ENCODE measurements at places on chromosomes 12 and 14.

DNA sequence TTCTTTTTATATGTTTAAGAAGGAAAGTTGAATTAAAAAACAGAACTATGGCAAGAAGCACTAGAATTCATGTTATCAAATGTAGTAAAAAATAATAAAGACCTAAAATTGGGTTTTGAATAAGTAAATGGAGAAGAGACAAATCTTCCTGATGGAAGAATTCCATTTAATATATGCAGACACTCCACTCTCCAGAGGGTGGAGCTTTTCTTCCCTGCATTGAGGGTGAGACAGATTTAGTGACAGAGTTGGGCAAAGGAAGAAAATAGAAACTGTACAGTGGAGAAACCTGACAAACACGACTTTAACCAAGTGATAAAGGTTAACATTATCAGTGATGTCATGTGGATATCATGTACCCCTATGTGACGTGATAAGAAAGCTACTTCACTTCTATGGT is 217.6 kb downstream of the PRKD1 start:
- no peak for DNase-seq

DNA sequence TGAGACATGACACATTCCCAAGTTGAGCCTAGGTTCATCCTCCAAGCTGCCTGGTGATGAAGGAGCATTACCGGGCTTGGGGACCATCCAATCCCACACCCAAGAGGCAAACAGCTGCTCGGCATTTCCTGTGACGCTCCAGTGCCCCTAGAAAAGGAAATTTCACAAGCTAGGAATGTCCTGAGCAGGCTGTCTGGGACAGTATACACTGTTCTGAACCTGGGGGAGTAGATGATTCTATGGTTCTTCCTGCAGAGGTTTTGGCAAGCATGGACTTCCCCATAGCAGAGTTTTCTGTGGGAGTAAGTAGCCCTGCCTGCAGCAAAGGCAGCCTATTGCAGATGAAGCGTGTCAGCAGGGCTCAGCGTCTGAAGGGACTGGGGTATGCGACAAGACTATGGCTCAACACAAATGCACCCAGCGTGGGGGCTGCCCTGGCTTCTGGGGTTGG is 47.4 kb upstream of the SRSF5 start:
- peak; percentile 33 for DNase-seq

GRCh38 chr12:72297666-72298065 is 25.5 kb downstream of the TRHDE start:
- DNase-seq: no peak

DNA sequence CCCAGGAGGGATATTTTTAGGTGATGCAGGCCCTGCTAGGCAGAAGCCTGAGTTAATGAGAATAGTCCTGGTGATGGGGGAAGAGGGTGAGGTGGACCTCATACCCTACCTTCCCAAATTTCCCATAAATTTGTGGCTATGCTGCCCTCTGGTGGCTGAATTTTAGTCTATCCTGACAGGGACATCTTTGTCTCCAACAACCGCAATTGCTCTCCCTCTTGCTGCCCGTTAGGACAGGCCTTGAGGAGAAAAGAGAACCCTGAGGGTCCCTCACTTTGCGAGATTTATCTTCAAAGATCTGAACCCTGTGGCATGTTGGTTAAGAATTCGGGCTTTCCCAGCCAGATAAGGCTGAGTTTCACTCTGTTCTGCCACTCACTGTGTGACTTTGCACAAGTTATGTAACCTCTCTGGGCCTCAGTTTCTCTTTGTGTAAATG is 9.8 kb upstream of the ZNF385A start:
- DNase-seq: peak; percentile 80

GRCh38 chr12:82671673-82672195 is 15.0 kb upstream of the TMTC2 start:
- no peak for DNase-seq

DNA sequence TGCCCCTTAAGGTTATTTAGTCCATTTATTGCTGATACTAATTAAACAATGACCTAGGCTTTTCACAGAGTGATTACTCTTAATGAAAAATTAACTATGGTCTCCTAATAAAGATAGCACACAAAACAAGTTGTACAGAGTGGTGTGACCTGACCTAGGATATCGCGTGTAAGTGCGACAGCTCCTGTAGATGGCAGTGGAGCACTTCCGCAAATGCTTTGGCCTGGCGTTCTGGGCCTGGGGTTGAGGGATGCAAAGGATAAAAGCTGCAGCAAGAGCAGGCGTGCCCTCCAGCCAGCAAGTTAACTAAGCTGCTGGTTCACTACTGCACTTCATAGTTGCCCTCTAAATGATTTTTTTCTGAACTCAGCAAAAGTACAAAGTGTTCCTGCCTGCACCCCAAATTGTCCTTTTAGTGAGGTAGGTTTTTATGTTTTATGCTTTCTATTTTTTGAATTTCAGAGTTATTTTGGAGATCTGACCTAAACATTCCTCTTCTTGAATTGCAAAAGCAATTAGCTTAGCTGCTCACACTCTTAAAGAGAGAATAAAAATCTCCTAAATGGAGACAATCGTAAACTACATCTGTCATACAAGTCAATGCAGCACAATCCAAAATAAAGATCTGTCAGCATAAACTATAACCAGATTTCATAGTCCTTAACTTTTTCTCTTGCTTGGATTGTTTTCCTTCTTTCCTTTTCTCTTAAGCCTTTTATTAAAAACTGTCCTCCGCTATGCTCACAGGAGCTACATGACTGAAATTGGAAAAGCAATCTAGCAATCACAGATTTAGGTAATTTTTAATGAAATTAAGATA is 379.6 kb downstream of the LRIG3 start:
- DNase-seq: peak; percentile 84

DNA sequence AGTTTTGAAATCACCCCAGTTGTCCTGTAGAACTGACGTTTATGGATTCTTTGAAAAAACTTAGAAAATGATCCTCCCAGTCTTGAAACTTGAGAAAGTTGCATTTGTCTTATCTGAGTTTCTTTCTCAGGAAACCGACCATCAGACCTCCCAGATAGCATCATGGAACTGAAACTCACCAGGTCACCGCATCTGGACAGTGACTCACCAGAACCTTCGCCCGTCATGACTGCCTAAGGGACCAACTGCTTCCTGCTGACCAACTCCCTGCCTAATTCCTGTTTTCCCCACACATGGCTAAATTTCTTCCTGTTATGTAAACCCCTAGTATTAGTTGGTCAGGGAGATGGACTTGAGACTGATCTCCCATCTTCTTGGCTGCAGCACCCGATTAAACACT is 175.7 kb downstream of the RIMBP2 start:
- DNase-seq: no peak

DNA sequence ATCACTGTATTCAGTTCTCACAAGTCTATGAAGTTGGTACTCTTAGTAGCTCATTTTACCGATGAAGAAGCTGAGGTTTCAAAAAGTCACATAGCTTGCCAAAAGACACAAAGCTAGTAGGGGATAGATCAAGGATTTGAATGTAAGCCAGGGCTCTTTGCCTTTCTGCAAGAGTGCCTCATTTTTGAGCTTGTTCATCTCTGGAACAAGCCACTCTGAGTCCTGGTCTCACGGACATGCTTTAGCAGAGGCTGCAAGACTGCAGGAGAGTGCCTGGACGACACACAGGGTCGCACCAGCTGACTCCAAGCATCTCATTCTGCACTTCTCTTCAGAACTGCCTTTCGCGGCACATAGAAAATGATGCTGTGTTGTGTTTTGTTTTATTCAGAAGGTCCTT is 3.7 kb downstream of the NUAK1 start:
- no peak for DNase-seq

DNA sequence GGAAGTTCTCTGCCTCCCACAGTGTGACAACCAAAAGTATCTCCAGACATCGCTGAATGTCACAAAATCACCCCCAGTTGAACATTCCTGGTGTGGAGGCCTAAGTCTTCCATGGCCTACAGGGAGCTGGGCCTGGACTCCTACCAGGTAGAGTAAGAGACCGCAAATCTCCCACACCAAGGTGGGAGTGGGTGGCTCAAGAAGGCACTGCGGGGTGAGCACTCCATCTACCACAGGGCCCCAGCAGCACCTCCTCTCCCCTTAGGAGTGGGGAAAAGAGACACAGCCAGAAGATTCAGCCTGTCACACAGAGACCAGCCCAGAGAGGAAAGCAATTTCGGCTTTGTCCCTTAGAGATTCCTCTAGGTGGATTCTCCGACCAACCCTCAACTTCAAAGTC is 25.5 kb downstream of the LRTM2 start:
- DNase-seq: no peak

DNA sequence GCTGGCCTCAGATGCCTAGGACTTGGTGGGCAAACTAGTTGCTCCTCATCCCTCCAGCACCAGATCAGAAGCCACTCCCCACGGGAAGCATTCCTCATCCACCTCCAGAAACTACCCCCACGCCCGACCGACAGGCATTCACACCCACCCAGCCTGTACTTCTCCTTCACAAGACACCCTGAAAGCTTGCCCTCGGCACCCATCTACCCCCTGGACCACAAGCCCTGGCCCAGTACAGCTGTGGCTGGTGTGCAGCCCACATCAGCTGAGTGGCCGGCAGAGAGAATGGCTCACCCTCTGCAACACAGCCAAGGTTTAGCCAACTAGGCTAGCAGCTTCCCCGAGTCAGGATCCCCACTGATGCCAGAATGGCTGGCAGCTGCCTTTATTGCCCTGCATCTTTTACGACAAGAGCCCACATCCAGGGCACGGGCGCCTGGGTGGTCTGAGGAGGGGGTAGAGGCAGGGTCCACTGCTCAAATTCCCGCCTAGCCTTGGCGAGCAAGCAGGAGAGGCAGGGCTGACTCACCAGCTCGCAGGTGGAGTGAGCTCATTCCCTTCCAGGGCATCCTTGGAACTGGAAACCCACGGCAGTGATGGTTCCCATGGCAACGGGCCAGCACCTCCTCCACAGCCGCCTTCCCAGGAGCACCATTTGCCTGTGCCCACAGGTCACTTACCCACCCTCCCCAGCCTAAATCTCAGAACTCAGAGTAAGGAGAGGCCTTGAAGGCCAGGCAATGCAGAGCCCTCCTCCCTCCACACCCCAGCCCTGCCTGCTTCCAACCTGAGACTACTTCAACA is 17.1 kb downstream of the ACTN1 start:
- peak; percentile 63 for DNase-seq

- no peak for DNase-seq
Observed at GRCh38 chr14:34372786-34373185, 89.3 kb downstream of the SPTSSA start.

- DNase-seq: no peak
Observed at GRCh38 chr14:86997271-86997670, 995.7 kb downstream of the GALC start.

DNA sequence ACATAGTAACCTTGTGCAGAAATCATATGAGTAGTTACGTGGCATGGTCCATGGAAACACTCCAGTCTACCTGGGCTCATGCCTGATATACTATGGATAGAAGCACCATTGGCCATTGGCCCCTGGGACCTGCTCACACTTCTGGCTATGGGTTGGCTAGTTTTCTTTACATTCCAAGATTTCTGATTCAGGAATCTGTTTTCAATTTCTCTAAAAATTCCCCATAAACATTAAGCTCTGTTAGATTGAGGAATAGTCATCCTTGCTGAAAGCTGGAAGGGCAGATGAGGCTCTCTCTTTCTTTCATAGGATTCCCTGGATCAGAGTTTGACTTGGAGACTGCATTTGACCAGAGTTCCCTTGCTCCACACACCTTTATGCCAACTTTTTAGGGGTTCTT is 37.3 kb upstream of the RAP1B start:
- no peak for DNase-seq

DNA sequence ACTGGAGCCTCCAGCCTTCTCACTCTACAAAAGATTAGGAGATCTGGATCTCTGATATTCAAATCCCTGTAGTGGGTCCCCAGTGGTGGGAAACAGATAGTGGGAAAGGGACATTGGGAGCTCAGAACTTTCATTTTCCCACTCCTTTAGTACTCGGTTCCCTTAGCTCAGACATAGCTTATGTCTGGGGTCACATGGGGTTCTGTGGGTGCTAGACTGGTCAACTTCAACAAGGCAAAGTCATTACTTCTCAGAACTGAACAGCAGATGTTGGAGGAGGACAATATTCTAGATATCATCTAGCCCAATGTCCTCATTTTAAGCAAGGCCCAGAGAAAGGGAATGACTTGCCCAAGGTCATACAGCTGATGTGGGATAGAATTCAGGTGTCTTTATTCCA is 19.5 kb upstream of the ITGA5 start:
- no peak for DNase-seq

GRCh38 chr12:79591988-79592387 is 98.8 kb downstream of the PAWR start:
- no peak for DNase-seq

DNA sequence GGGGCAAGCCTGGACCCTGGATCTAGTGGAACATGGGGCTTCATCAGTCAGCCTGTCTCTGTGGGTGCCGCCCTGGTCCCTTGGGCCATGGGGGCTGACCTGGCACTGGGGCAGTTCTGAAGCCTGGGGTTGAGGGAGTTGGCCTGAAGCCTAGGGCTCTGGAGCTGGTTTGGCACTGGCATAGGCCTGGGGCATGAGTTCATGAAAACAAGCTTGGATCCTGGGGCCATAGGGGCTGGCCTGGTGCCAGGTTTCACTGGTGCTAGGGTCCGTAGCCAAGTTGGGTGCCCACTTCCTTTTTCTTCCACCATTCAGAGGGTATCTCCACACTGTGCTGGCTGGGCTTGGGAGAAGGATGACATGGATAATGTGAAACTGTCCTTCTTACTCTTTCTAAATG is 26.6 kb upstream of the ANO4 start:
- no peak for DNase-seq

- no peak for DNase-seq
Observed at GRCh38 chr12:42893803-42894202, 304.3 kb upstream of the PRICKLE1 start.
